Suprapubic skin (tissue), 4 donors: ENCODE measurements at places on chromosomes 4 and X.
A peak's percentile ranks its signal among the peaks of the same experiment; 100 is the strongest.

GRCh38 chr4:24928708-24929107 lies 15.9 kb upstream of the CCDC149 start:
- H3K36me3 ChIP-seq: no peaks in the 10 kb centered on the region
- H3K27ac ChIP-seq: no peak overlapping the region
- no peak for DNase-seq
- H3K27me3 ChIP-seq: no peaks in the 10 kb centered on the region
- no peaks in the 10 kb centered on the region for H3K4me1 ChIP-seq

DNA sequence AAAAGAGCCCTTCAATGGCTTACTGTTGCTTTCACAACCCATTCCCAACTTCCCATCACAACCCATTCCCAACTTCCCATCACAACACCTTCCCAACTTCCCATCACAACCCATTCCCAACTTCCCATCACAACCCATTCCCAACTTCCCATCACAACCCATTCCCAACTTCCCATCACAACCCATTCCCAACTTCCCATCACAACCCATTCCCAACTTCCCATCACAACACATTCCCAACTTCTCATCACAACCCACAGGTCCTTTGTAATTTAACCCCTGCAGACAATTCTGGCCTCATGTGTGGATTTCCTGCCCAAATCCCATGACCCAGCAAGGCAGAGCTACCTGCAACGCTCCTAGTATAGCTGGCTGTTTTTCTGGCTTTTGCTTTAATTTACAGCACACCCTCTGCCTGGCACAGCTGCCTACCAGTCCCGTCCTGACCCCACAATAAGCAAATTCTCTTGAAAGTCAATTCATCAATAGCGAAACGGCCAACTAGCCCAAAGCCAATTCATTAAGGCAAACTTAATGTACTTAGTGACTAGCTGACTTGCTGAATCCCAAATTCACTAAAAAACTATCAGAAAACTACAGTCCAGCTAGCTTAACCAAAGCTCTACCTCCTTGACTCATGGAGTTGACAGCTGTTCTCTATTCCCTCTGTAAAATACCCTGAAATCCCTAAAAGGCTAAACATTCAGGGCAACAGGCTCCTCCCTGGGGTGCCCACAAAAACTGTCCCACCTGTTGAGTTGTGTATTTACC lies 75.6 kb downstream of the AFAP1 start:
- no peak overlapping the region for H3K4me3 ChIP-seq
- H3K27ac ChIP-seq: no peak overlapping the region
- H3K27me3 ChIP-seq: no peaks in the 10 kb centered on the region
- no peak for DNase-seq
- no peaks in the 10 kb centered on the region for H3K4me1 ChIP-seq
- peaks cover 8% of the 10 kb centered on the region for H3K36me3 ChIP-seq

DNA sequence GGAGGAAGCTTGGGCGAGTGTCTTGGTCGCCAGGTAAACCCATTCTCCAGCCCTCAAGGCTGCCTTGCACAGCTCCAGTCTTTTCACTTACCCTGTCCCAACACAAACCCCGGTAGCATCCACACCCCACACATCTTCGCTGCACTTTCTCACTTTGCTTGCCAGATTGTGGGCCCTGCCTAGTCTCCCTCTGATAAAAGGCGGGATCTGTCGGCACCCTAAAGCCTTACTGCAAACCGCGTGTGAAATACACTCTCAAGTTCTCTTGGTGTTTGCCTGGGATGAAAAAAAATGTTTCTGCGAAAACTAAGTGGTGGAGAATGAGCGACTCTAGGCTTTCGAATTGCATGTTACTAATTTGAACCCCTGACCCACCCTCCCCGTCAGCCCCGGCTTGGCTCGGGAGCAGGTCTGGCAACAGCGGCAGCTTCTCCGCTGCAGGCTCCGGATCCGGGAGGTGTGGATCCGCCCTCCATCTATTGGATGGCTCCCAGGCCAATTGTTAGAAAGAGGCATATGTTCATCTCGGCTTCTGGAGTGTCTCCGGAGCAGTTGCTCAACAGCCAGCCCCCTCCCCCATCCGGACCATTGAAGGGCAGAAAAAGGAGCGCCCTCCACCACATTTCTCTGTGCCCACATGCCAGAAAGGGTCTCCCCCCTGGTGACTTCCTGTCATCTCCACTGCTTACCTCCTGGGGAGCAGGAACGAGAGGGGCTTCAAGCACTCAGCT lies 3.0 kb upstream of the CITED1 start:
- H3K36me3 ChIP-seq: no peaks in the 10 kb centered on the region
- no peak overlapping the region for H3K27ac ChIP-seq
- peak overlapping the region; percentile 61 for H3K4me3 ChIP-seq

GRCh38 chr4:69497886-69498395 lies 2.2 kb upstream of the UGT2B4 start:
- H3K36me3 ChIP-seq: no peaks in the 10 kb centered on the region
- no peak overlapping the region for H3K27ac ChIP-seq
- H3K27me3 ChIP-seq: no peaks in the 10 kb centered on the region
- no peaks in the 10 kb centered on the region for H3K4me1 ChIP-seq
- H3K4me3 ChIP-seq: no peak overlapping the region
- DNase-seq: no peak

DNA sequence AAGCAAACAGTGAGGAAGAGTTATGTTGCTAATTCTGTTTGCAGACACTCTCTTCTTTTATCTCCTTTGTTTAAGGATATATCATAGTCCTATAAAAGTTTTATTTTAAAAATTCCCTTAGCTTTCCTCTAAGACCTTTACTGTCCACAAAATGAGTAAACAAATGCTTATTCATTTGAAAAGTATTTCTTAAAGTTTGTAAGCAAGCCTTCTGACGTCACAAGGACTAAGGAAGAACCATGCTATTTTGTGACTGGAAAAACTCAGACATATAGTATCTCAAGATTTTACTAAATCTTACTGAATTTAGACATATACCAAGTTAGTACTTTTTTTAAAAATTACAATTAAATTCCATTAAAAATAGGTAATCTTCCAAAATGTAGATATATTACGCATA lies 5.2 kb upstream of the RBMXL3 start:
- no peaks in the 10 kb centered on the region for H3K4me1 ChIP-seq
- no peaks in the 10 kb centered on the region for H3K27me3 ChIP-seq
- no peak for DNase-seq
- H3K27ac ChIP-seq: no peak overlapping the region

- H3K27ac ChIP-seq: no peak overlapping the region
- no peaks in the 10 kb centered on the region for H3K27me3 ChIP-seq
- no peak overlapping the region for H3K4me3 ChIP-seq
- no peak for DNase-seq
- no peaks in the 10 kb centered on the region for H3K4me1 ChIP-seq
Observed at GRCh38 chr4:12966726-12967125, 517.4 kb downstream of the RAB28 start.

GRCh38 chrX:13752141-13752540 lies 17.6 kb downstream of the OFD1 start:
- H3K36me3 ChIP-seq: no peaks in the 10 kb centered on the region
- no peak overlapping the region for H3K27ac ChIP-seq
- DNase-seq: no peak
- H3K27me3 ChIP-seq: no peaks in the 10 kb centered on the region
- H3K4me3 ChIP-seq: no peak overlapping the region

DNA sequence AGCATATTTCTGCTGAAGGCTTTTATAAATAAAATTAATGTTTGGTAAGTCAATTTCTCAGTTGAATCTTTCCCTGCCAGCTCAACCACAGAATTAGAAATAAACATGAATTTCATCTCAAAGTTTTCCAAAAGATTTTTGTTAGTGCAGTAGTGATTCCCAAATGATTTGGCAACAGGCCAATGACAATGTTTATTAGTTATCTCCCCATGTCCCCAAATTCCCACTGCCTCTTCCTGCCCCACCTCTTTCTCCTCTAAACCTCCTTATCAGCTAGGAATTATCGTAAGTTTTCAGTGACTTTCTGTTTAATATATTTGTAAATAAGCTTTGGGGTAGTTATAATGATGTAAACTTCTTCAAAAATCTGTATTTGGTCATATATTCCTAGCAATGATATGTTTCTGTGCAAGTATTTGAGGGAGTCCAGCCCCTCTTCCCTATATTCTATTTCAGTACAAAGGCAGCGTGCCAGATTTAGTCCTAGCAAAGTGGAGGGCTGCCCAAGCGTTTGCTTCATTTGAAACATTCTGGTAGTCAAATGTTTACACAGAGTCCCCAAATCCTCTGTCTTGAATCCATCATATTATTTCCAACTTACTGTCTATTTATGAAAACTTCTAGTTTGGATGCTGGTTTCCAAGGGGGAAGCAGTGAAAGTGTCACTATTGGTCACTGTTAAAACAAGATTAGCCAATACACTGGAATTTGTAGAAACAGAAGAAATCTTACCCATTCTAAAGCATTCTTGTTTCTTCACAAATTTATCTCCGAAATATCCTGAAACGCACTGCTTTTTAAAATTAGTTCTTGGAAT lies 33.7 kb upstream of the ANKRD50 start:
- H3K36me3 ChIP-seq: no peaks in the 10 kb centered on the region
- no peaks in the 10 kb centered on the region for H3K27me3 ChIP-seq
- H3K27ac ChIP-seq: no peak overlapping the region
- DNase-seq: no peak

DNA sequence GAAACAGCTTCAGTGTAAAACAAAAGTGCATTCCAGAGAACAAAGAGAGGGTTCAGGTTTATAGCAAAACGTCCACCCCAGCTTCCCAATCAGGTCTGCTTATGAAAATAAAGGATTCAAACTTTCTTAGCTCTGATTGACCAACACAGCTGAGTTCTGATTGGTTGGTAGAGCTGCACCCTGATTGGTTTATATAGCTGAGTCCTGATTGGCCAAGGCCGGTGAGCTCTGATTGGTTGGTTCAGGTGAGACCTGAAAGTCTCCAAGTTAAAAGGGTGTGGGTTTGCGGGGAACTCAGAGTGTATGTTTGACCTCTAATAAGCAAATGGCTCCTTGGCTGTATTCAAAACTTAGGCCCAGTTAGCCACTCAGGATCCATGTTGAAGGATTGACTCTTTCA lies 20.9 kb downstream of the CLRN2 start:
- H3K36me3 ChIP-seq: no peaks in the 10 kb centered on the region
- no peak overlapping the region for H3K4me3 ChIP-seq
- peaks cover 4% of the 10 kb centered on the region for H3K27me3 ChIP-seq
- no peak overlapping the region for H3K27ac ChIP-seq
- DNase-seq: no peak

DNA sequence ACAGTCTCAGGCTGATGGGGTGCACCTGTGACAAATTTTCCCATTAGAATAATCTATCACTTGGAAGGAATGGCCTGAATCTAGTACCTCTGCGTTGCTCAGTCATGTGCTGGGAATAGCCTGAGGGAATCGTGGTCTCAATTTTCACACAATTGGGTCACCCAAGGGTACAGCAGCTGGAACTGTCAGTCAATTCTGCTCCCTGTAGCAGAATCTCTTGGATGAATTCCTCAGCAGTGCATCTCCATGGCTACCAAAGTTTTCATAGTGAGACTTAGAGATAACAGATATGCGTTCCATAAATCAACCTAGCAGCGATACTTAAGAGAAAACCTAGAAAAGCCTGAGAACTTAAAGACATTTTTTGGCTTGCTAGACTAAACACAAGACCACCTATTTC lies 288.7 kb upstream of the CTSO start:
- no peak overlapping the region for H3K27ac ChIP-seq
- no peaks in the 10 kb centered on the region for H3K27me3 ChIP-seq
- no peaks in the 10 kb centered on the region for H3K36me3 ChIP-seq
- no peaks in the 10 kb centered on the region for H3K4me1 ChIP-seq

GRCh38 chr4:141133146-141133998 lies at the start of gene RNF150:
Gene RNF150, minus strand, starts transcription at chr4:141133469.
- no peak within 1 kb of the TSS for H3K27ac ChIP-seq
- H3K4me3 ChIP-seq: peak within 1 kb of the TSS; percentile 87
- DNase-seq: peak; percentile 82
- H3K4me1 ChIP-seq: peaks cover 25% of the 10 kb centered on the region
- H3K27me3 ChIP-seq: peaks cover 24% of the 10 kb centered on the region
- H3K36me3 ChIP-seq: no peaks in the 10 kb centered on the region

DNA sequence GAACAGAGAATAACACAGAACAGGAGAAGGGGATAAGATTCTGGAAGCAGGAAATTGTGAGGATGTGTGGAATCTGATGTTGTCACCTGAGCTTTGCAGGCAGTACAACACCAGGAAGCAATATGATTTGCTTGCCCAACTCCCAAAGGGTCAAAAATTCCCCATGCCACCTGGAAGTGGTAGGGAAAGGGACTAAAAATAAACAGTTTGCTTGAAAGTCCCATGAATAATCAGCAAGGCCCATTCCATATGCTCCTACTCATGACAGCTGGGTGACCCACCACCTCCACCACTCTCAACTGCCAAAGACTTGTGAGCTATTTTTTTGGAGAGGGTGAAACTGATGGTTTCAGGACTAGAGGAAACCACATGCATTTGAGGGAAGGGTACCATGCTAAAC lies 168.4 kb downstream of the KCNIP4 start:
- H3K4me1 ChIP-seq: no peaks in the 10 kb centered on the region
- no peaks in the 10 kb centered on the region for H3K36me3 ChIP-seq
- DNase-seq: no peak
- H3K4me3 ChIP-seq: no peak overlapping the region
- H3K27ac ChIP-seq: no peak overlapping the region
- H3K27me3 ChIP-seq: peaks cover 5% of the 10 kb centered on the region

DNA sequence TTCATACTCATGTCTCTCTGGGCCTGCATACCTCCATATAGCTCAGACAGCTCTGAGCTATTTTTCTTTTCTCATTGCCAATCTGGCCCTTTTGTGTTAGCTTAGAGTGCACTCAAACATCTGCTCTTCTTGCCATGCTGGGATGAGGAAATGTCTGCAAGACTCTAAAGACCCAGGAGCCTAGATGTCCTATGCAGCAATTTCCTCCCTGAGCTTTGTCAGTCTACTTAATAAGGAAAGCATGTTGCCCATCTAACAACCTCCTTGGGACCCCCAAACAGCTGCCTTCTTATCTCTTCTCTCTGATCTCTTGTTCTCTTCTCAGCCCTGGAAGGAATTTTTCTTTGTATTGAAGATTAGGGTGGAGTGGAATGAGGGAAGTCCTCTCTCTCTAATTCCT lies 69.2 kb downstream of the UCHL1 start:
- H3K36me3 ChIP-seq: no peaks in the 10 kb centered on the region
- no peak for DNase-seq
- no peaks in the 10 kb centered on the region for H3K4me1 ChIP-seq
- no peaks in the 10 kb centered on the region for H3K27me3 ChIP-seq
- H3K27ac ChIP-seq: no peak overlapping the region
- no peak overlapping the region for H3K4me3 ChIP-seq

DNA sequence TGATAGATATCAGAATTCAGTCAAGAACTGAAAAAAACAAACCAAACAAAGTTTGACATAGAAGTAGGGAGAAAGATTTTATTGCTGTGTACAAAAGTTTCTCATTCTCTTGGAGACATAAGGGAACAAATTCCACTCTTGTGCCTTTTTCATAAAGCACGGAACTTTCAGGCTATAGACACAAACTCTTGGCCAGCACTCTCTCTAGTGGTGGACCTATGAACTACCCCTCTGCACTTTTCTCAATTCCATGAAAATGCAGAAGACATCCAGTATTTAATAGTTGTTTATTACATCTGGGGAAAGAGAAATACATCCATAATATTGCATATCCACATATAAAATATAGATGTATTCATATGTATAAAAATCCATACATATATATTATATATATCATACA lies 291.6 kb upstream of the HS3ST1 start:
- H3K36me3 ChIP-seq: no peaks in the 10 kb centered on the region
- no peaks in the 10 kb centered on the region for H3K4me1 ChIP-seq
- H3K27me3 ChIP-seq: no peaks in the 10 kb centered on the region

- no peaks in the 10 kb centered on the region for H3K27me3 ChIP-seq
- H3K36me3 ChIP-seq: no peaks in the 10 kb centered on the region
- H3K4me3 ChIP-seq: no peak overlapping the region
- H3K4me1 ChIP-seq: peaks cover 7% of the 10 kb centered on the region
Observed at GRCh38 chr4:4521136-4521535, 20.7 kb downstream of the STX18 start.
